ENCODE measurements at places on chromosomes 1 and 21.

DNA sequence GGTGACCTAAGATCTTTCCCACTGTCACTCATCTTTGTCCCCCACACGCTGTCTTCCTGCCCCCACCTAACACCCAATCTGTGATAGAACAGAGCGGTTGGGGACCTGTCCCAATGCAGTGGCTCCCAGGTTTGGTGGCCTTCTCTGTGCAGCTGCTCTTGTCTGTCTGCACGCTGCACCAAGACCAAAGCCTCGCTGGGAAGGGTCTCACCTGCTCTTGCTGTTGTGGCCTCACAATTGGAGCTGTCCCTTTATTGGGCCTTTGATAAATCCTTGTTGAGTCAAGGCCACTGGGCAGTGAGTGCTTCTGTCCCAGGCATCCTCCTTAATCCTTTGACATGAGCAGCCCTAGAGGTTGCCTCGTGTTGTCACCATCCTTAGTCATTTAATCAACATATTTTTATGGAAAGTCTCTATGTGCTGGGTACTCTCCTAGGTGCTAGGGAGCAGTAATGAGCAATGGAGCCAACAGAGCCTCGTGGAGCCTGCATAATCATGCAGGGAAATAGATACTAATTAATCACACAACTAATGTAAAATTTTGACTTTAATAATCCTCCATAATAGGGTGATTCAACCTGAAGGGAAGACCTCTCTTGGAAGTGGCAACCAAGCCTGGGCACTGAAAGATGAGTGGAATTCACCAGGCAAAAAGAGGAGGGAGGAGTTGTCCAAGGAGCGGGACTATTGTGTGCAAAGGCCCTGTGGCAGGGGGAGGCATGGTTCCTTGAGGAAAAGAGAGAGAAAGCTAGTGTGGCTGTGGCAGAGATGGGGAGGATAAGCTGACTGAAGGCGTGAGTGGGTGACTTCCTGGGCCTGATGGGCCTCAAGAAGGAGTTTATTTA is 57.6 kb downstream of the MAN1C1 start:
- DNase-seq = no peak

GRCh38 chr21:45979141-45979631 is 2.4 kb upstream of the COL6A1 start:
- no peak for DNase-seq

- no peak for DNase-seq
Measured at GRCh38 chr21:44626262-44626661, 631 bp upstream of the KRTAP10-9 start.

- no peak for DNase-seq
Measured at GRCh38 chr1:93585059-93585966, 96.3 kb downstream of the BCAR3 start.

GRCh38 chr1:38671221-38671620 is 188.4 kb downstream of the RRAGC start:
- DNase-seq = no peak

All from GM12865 (cell line).